ENCODE measurements at places on chromosomes 4 and X.
A peak's percentile ranks its signal among the peaks of the same experiment; 100 is the strongest.

DNA sequence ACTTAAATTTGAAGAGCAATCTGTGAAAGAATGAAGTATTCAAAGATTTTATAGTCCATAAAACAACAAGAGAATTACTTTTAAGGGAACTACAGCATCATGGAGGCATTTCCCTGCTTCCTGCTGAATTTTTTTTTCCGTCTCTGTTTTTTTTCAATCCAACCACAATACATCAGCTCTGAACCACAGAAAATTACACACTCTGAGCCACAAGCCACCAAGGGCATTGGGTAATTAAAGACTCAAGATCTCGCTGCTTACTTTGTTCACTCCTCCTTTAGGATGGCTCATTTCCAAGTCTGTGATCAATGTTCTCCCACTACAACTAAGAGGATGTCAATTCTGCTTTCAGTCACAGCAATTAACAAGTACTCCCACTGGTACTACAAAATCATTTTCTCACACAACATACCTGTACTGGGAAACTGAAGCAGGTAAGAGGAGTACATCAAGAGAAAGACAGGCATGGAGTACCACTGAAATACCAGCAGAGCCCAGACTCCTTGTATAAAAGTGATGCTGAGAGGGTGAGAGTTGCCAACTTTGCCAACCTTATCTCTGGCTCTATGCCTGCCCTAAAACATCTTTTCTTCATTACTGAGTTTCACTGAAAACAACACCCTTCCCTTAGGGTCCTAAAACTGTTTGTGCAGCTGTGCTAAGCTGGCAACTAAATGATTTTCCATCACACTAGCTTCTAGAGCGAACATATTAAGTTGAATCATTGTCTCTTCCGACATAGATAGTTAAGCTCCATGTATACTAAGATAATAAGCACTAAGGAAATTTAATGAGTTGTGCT is 105.8 kb upstream of the MAGEB18 start:
- no peak for DNase-seq

DNA sequence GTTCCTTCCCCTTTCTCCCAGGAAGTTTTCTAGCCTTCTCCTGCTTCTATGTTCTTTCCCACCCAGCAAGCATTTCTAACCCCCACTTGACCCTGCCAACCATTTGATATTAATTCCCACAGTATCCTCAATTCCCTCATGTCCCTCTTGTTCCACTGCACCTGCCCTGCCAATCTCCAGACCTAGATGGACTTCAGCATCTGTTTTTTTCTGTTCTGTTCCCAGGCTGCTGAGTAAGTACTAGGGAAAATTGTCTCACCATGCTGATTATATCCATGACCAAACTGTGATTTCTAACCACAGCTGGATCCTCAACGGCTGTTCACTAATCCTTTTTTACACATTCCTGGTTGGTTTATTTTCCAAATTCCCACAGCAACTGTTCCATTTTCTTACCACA is 37.7 kb downstream of the CLCN5 start:
- DNase-seq: no peak

DNA sequence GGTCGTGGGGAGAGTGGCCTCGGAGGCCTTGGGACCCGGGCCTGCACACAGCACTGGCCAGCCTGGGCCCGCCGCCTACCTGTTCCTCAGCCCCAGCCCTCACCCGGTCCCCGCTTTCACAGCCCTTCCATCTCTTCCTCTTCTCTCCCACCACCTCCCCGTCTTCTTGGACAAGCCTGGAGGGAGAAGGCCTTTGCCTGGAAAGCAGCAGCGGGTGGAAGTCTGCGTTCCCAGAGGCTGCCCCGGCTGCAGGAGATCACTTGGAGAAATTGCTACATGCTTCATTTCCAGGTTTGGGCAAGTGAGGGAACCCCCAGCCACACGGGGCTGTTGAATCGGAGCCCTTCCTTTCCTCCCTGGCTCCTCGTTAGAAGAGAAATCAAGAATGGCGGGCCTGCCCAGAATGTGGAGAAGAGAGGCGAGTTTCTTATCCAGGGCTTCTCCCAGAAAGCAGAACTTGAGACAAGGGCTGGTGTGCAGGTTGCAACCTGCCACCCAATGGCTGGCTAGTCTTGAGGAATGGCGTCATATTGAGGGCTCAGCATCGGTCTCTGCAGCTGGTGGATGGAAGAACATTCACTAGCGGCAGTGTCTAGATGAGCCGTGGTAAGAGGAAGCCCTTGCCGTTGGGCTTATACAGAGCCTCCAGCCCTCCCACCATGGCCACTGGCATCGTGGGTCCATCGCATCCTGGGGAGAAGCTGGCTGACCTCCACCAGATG is 1.2 kb upstream of the PDZD4 start:
- DNase-seq: no peak

- no peak for DNase-seq
These were observed 386.2 kb downstream of the PCDH7 start for GRCh38 chr4:31106419-31106818.

DNA sequence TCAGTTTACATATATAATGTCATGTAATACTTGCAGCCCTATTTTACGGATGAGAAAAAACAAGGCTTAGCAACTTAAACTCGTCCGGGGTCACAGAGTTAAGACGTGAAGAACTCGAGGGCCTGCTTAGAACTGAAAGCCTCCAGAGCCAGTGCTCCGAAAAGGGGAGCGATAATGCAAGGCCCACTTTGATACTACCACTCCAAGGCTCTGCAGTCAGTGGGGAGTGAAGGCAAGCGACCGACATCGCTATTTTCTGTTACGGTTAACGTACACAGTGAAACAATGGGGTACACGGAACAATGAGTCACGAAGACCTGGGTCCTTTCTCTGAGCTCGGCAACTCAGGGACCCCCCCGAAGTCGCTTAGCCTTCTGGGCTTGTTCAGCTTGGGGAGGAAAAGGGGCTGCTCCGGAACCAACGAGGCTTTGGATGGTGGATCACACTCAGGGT is 965 bp downstream of the PPA2 start:
- no peak for DNase-seq

DNA sequence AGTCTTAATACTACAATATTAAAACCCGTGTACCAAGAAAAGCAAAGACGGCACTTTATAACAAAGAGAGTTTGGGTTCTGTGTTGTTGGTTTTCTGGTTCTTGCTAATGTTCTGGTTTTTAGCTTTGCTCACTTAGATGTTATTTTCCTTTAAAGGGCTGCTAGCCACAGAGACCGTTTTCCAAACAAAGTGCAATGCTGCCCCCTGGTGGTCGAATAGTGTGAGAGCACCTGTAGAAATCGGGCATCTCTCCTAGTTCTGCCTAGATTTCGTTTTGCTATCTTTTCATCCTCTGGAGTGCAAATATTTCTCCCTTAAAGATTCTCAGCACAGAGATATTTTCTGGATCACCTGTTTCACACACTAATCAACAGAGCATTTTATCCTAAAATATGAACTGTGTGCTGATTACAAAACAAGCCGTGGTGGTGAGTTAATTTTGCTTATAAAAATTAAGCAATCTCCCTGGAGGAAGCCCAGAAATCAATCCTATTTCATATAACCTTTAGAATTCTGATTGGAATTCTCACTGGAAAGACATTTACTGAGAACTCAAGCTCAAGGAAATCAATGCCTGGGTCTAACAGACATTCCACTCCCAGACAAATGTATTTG is 334.5 kb upstream of the NOCT start:
- peak; percentile 13 for DNase-seq

GRCh38 chr4:86686741-86687140 is 92.6 kb downstream of the PTPN13 start:
- no peak for DNase-seq

Measured in stimulated activated CD4-positive, alpha-beta T cell treated with anti-CD3 and anti-CD28 coated beads, Interleukin-15, amount 100 ng/mL, for 1 hour (primary cell).